Progenitor cell of endocrine pancreas (in vitro differentiated cells): ENCODE measurements at places on chromosomes 4 and X. TPM values are rescaled to one million over a fixed set of nuclear protein-coding genes. Genes with fewer than 3 reads are reported as not detected.

Gene SLC4A4
- 281 and 286 TPM in 2 replicates for total RNA-seq

Gene DCAF12L2
- 1.1 and 1.3 TPM in 2 replicates for total RNA-seq

Gene NHSL2
- 3.4 and 4.8 TPM in 2 replicates for total RNA-seq

DNA sequence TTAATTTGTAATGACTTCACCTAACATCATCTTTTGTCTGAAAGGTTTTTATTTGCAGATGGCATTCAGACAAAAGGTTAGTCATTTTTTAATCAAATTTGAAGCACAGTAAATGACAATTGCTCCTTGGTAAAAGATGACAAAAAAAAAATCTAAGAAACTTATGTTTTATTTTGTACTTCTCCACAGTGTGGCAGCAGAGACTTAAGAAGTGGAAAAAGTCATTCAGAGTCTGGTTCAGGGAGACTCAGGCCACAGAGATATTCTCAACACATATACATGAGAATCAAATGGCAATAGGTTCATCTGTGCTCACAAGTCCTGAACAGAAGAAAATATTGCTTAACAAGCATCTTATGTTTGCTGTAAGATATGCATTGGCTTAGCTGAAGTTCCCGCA is 436.2 kb downstream of the KCNIP4 start:
- DNase-seq = no peak
- peaks cover 1% of the 10 kb centered on the region for H3K4me1 ChIP-seq
- no peaks in the 10 kb centered on the region for H3K36me3 ChIP-seq
- no peak overlapping the region for H3K4me3 ChIP-seq
- H3K27me3 ChIP-seq = peaks cover 11% of the 10 kb centered on the region

Gene STATH
- not detected in 2 replicates for total RNA-seq

GRCh38 chr4:37169956-37170355 is 74.6 kb upstream of the NWD2 start:
- H3K4me3 ChIP-seq = no peak overlapping the region
- no peak for DNase-seq
- no peaks in the 10 kb centered on the region for H3K36me3 ChIP-seq

GRCh38 chrX:129522184-129523078 is 859 bp downstream of the SMARCA1 start:
- no peaks in the 10 kb centered on the region for H3K27me3 ChIP-seq
- peak overlapping the region; percentile 86 for H3K4me3 ChIP-seq
- H3K4me1 ChIP-seq = peaks cover 30% of the 10 kb centered on the region

DNA sequence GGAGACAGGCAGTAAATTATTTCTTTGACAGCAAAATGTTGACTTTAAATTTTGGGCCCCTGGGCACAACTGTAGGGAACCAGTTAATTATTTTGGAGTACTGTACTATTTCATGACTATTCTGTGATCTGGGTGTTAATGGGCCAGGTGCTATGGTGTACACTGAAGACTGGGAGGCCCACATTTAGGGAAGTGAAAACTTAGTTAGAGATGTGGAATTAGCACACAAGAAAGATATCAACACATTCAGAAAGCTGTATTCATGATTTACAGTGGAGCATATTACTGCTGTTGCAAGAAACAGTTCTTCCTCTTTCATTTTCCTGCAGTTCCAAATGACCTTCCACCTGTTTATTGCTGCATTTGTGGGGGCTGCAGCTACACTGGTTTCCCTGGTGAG is 12.4 kb downstream of the PLP1 start:
- H3K27ac ChIP-seq = no peak overlapping the region
- peaks cover 6% of the 10 kb centered on the region for H3K4me1 ChIP-seq
- H3K36me3 ChIP-seq = peaks cover 1% of the 10 kb centered on the region
- no peaks in the 10 kb centered on the region for H3K27me3 ChIP-seq
- no peak for DNase-seq

DNA sequence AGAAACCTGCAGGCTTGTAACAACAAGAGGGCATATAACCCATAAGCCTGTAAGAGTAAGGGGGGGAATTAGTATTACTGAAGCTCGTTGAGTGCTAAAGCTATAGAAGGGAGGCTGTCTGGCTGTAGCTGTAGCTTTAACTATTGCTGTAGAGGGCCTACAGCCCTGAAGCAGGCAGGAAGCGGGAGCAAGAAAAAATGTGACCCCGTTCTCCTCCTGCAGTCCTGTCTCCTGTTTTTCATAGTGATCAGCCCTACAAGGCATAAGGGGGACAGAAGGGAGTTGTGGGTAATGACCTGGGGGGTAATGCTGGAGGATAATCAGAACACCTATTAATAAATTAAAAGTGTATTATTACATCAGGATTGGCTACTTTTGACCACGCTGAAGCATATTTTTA is 206.9 kb upstream of the MAB21L2 start:
- H3K27ac ChIP-seq = peak overlapping the region; percentile 56
- H3K27me3 ChIP-seq = no peaks in the 10 kb centered on the region
- H3K4me1 ChIP-seq = no peaks in the 10 kb centered on the region
- no peak overlapping the region for H3K4me3 ChIP-seq
- peaks cover 8% of the 10 kb centered on the region for H3K36me3 ChIP-seq

GRCh38 chr4:121114756-121115155 is 42.4 kb upstream of the NDNF start:
- peaks cover 4% of the 10 kb centered on the region for H3K4me1 ChIP-seq
- no peak for DNase-seq
- H3K27me3 ChIP-seq = no peaks in the 10 kb centered on the region

DNA sequence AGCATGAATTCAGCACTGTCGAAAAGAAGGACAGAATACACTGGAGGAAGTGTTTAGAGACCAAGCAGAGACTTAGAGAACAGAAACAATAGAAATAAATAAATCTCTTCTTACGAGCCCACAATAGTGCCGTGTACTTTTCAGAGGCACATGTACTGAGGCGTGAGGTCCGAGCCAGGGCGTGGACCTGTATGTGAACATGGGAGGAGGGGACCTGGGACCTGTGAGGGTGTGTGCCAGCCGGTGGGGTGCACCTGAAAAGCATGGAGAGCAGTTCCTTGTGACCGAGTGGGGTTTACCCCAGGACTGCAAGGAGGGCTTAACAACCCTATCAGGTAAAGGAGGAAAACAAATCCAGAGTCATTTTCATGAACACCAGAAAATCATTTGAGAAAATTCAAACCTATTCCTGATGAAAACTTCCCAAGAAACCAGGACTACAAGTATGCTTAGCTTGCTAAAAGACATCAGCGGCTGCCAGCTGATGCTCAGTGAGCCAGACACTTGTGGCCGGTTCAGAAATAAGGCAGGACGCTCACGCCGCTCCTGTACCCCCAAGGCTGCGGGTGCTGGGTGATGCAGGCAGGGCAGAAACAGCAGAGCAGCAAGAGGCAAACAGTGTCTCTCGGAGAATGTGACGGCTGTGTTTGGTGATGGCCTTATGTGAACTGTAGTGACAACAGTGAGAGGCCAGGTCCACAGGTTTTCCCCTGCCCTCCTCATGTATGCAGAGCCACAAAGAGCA is 37.1 kb downstream of the NELFA start:
- H3K36me3 ChIP-seq = peaks cover 33% of the 10 kb centered on the region
- H3K27me3 ChIP-seq = no peaks in the 10 kb centered on the region
- peak overlapping the region; percentile 58 for H3K27ac ChIP-seq
- no peak for DNase-seq
- H3K4me1 ChIP-seq = peaks cover 3% of the 10 kb centered on the region
- no peak overlapping the region for H3K4me3 ChIP-seq

DNA sequence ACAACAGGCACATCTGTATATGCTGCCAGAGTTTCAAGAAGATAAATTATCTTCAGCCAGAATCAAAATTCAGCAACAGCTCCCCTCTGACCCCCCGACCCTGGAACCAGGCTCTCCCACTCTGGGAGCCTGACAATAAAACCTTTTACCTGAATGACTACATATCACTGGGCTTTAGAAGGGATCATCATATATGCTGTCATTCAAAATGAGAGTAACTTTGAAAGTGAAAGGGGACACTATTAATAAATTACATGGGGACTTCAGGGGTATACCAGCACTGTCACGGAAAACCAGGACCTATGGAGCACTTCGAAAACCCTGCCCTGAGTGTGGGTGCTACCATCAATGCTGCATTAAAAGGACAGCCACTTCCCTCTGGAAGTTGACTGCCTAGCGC is 26.2 kb downstream of the TSPAN5 start:
- H3K4me3 ChIP-seq = no peak overlapping the region
- H3K4me1 ChIP-seq = peaks cover 19% of the 10 kb centered on the region
- H3K27ac ChIP-seq = peak overlapping the region; percentile 0
- H3K36me3 ChIP-seq = peaks cover 2% of the 10 kb centered on the region
- peaks cover 5% of the 10 kb centered on the region for H3K27me3 ChIP-seq

DNA sequence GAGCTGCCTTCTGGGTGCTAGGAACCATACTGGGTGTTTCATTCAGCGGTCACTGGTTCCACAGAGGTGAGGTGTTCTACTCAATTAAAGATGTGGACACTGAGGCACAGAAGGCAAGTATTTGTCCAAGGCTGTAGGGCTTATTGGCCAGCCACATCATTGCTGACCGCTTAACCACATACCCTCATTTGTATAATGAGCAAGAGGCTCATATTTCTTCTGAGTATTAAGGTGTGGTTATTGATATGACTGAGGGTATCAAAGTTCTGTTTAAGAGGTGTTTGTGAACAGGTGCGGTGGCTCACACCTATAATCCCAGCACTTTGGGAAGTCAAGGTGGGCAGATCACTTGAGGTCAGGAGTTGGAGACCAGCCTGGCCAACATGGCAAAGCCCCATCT is 14.3 kb downstream of the RNF4 start:
- H3K36me3 ChIP-seq = no peaks in the 10 kb centered on the region
- H3K4me1 ChIP-seq = peaks cover 25% of the 10 kb centered on the region
- H3K4me3 ChIP-seq = no peak overlapping the region

Gene INPP4B
- 2.6 and 3.4 TPM in 2 replicates for total RNA-seq

- no peak for DNase-seq
- H3K4me3 ChIP-seq = no peak overlapping the region
- peaks cover 4% of the 10 kb centered on the region for H3K4me1 ChIP-seq
- no peaks in the 10 kb centered on the region for H3K27me3 ChIP-seq
- no peaks in the 10 kb centered on the region for H3K36me3 ChIP-seq
- H3K27ac ChIP-seq = no peak overlapping the region
These were observed 984.1 kb upstream of the GRID2 start for GRCh38 chr4:91319556-91320268.
